COR-L47 (cell line): ENCODE measurements at places on chromosomes 4 and X.

DNA sequence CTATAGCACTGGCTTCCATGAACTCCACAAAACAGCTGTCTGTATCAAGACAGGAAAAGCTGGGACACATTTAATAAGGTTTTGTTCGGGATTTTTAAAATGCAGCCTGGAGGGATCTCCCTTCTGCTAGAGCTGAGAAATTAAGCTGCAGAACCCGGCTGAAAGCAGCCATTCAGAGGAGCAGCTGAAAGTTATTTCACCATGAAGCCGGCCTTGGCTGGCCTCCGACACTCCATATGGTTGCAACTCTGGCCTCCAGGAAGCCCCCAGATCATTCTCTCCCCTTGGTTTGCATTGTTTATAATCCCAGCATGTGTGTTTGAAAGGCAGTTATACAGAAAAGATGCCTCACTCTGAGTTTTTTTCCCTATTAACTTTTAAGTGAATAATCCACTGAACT, 239.4 kb downstream of the SPATA18 start:
- no peak for DNase-seq

DNA sequence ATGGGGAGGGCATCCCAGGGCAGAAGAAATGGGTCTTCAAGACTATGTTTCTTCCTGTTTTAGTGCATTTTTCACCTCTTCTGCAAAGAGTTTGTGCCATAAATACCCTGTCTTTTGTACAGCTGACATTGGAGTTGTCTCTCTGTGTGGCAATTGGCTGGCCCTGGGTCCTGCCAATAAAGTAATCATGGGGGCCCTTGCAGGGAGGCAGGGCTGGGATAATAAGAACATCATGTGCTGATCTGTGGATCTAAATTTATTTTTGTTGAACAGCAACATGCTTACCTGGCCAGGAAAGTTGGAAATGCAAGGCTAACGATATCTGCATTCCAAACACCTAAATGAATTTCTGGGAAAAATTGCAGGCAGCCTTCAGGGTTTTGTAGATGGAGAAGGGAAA, 174.6 kb upstream of the GATB start:
- DNase-seq = no peak

DNA sequence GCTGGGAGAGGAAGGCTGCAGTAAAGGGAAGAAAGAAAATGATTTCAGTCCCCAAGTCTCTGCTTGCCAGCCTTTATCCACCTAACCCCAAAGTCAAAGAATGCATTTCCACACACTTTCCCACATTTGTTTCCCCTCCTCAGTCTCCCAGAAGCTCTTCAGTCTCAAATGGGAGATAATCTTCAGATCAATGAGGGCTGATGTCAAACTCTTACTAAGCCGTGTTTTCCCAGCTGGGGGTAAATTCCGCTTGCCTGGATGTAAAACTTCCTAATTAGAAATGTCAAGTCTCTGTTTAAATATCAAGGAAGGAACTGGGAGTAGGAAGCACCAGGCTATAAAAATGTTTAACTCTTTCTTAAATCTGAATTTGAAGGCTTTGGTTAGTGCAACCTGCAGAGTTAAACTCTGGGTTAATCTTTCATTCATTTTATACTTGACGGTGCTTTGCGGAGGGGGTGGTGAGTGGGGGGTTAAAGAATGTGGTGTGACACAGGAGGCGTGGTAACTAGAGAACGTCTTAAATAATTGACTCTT, 601.4 kb upstream of the ACTRT1 start:
- no peak for DNase-seq

DNA sequence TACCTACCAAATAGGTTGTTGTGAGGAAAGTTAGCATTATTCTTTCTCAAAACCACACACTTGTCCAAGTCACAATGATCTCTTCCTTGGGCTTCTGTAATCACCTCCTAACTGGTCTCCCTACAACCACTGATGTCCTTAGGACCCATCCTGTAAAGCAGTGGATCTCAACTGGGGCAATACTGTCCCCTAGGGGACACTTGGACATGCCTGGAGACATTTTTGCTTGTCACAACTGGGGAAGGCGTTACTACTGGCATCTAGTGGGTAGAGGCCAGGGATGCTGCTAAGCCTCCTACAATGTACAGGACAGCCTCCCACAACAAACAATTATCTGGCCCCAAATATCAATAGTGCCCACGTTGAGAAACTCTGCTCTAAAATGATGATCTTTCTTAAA, 118.7 kb upstream of the AP1S2 start:
- no peak for DNase-seq

DNA sequence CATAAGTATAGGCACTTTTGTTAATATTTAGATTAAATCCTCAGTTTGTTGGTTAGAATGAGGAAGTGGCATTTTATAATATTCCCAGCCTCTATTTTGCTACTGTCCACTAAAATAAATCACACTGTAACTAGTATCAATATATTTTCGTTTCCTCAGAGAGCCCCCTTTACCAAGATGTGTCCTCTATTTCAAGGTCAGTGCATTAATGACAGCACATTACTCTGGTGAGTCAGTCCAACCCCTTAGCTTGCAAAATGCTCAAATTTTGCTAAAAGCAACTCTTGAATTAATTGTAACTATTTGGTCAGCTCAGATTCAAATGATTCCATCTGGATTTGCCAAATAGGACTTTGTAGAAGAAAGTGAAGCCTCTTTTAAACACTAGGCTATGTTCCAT, 199.3 kb downstream of the PDHA2 start:
- DNase-seq = no peak

GRCh38 chr4:176885224-176885623, 92.5 kb upstream of the VEGFC start:
- DNase-seq = no peak

DNA sequence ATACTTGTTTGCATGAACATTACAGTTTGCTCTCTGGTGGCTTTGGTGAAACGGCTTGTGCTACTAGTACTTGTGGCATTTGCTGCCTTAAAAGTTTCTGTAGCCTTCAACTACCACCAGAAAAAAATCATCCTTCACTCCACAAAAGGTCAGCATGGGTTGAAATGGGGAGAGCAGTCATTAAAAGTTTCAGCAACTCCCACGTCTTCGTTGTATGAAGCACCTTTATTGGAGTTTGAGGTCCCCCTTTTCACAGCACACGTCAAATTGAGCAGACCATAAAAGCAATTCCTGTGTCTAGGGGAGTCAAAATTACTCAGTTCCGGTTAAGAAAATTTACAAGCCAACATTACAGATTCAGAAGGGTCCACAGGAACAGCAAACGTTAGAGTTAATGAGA, 23.0 kb upstream of the CCNA2 start:
- no peak for DNase-seq

DNA sequence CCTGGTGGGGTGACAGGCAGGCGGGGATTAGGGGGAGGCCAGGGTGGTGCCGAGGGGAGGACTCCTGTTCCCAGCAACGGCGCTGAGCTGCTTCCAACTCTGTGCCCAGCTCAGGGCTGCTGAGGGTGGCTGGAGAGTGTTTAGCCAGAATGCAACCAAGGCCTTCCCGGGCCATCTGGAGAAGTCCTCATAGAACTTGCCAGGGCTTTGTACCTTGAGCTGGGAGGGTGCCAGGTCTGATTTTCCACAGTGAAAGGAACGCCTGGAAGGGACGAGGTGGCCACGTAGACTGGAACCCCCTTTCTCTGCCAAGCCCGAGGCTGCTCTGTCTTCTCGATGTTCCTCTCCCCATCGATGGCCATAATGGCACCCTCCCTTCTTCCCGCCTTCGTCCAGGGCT, 57.0 kb upstream of the GPR78 start:
- DNase-seq = no peak

GRCh38 chrX:78066110-78066509, 37.9 kb upstream of the PGK1 start:
- no peak for DNase-seq

DNA sequence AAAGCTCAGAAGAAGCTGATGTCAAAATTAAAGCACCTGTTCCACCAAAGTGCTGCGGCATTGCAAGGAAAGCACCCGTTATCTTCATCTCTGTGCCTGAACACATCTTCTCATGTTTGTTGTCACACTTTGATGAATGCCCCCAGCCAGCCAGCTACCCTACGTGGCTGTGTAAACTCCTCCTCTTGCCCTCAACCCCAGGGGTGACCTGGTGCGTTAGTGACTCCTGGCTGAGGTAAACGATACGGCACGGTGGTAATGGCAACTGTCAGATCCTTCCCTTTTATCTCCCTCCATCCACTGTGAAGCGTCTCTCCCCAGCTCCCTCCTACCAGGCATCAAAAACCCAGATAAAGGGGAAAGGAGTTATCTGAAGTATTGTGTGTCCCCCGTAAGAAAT, 90.6 kb upstream of the WWC2 start:
- DNase-seq = no peak

- no peak for DNase-seq
Observed at GRCh38 chrX:9003041-9003440, 30.9 kb downstream of the FAM9B start.

DNA sequence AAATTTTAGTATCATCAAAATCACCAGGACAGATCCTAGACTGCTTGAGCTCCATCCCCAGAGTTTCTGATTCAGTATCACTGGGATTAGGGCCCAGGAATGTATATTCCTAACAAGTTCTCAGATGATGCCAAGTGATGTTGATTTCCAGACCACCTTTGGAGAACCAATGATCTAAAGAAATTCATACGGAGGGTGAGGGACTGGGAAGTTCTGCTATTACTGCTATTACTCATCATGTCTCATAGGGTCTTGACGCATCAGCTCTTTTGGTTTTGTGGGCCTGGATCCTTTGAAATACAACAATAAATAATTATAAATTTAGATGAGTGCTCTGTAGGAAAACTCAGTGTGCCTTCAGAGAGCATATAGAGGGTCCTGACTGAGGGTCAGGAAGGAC, 59.8 kb upstream of the LGI2 start:
- no peak for DNase-seq

DNA sequence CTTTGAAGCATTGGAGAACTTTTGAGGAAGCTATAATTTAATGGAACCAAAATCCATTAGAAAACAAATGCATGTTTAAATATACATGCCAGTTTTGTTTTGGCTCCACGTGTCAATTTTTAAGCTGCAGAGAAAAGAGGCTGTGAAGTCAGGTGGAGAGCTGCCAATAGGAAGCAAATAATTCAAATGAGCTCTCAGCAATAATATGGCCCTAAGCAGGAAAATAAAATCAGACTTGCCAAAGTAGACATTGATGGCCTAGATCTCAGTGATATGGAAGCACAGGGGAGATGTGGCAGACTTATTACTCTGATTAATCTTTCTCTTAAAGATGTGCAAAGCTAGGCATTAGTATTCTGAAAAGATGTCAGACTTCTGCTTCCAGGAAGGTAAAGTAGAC, 769.8 kb upstream of the NDST4 start:
- DNase-seq = no peak

- DNase-seq = no peak
Observed at GRCh38 chr4:11743236-11743635, 314.5 kb upstream of the HS3ST1 start.

DNA sequence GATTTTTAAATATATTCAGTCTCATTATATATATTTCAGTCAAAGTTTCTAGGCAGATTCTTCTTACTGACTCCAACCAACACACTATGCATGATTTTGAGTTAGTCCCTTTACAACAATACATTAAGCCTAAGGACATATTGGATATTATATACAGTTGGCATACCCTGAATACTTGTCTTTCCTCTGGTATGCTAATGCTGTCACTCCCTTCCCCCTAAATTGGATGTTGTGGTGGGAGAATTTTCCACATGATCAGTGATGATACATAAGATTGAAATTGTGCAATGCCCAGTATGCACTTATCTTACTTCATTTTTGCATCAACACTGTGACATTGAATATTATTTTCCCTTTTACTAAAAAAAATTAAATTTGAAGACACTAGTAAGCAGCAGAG, 935.2 kb downstream of the PCDH7 start:
- no peak for DNase-seq

DNA sequence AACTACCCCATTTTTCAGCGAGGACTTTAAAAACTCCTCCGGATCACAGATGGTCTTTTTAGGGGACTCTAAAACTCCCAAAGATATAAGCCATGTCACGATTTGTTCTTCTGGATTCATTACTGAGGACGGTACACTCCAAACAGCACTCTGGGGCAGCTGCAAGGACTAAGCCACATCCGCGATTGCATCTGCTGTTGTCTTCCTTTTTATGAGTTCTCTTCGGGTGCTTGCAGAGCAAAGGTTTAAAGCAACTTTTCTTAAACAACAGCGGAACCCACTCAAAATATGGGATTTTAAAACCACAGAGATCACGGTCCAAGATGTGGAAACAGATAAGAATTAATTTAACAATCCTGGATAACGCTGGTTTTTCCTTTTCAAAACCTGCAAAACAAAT, at the start of gene ARHGEF6:
Gene ARHGEF6 (minus strand): TSS at position 170 of the 400 bp plus-strand sequence. CDS start 50 bp downstream, at position 120.
- DNase-seq = no peak

DNA sequence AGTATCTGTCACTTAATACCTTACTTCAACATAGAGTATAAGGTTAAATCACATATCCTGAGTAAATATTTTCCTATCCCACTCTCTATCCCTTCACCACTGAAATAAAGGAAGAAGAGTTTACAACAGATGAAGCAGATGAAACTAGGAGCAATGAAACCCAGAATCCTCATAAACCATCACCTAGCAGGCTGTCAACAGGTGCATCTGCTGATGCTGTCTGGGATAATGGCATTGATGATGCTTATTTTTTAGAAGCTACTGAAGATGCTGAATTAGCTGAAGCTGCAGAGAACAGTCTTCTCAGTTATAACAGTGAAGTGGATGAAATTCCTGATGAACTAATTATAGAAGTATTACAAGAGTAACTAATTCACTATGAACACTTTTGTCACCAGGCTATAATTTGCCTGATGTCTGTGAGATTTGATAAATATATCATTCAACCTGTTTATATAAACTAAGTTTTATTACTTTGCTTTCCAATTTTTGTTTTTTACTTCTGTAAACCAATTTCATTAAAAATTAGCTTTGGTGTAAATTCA, 39.4 kb downstream of the CENPU start:
- DNase-seq = no peak

DNA sequence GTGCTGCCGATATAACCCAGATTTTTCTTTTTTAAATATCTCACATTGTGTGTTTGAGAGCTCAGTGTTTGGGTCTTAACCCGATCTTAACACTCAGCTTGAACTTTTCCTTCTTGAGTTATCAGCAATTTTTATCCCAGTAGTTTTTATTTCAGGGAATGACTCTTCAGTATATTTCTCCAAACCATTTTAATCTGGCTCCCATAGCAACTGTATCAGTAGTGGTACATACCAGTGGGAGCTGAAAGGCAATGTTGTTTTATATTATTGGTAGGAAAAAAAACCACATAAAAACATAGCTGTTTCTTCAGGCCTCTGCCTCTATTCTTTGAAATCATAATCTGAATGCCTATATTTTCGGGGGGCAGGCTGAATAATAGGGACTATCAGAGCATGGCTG, 111.1 kb downstream of the SLC4A4 start:
- DNase-seq = no peak
